ENCODE measurements at places on chromosomes 4 and X.

GRCh38 chr4:116374815-116375214 is 710.6 kb downstream of the TRAM1L1 start:
- no peak for DNase-seq

- DNase-seq, result no peak
Measured at GRCh38 chr4:189897667-189898066, 43.0 kb upstream of the FRG1 start.

GRCh38 chr4:27168783-27169182 is 308.1 kb downstream of the STIM2 start:
- no peak for DNase-seq

DNA sequence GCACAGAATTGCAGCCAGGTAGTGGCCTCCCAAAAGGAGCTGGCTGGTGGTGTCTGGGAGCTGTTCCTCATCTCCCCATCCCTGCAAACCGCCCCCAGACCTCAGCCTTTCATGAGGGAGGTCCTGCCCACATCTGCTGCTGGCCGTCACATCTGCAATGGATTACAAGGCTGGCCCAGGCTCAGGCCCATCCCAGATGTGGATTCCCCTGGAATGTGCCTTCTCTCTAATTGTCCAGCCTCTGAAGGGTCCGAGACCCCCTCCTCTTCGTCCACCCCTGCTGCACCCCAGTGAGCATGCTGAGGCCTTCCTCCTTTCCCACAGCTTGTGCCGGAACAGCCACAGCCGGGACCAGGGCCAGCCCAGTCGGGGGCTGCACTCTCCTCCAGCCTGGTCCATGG is 115.0 kb upstream of the NALF2 start:
- no peak for DNase-seq

- no peak for DNase-seq
Measured at GRCh38 chr4:82848706-82849105, 42.2 kb downstream of the SEC31A start.

DNA sequence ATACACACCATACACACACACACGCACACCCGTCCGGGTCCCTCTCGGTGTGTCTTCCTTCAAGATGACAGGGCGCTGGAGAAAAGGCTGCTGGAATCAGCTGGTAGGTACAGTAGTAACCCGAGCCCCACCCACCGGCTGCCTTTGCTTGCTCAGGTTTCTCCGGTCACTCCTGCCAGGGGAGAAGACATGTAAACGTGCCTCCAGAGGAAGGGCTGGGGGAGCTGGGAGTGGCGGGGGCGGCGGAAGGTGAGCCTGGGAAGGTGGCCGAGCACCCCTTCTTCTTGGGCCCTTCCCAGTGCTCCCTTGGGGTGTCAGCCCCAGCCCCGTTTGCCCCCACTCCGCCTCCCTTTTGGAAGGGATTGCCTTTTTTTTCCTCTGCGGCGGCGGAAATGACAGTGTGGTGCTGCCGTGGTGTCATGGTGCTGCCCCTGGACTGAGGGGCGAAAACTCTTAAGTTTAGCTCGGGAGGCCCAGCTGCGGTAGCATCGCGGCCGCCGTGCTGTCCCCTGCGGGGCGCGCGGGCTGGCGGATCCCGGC is at the start of gene MID2:
TSS of gene MID2 (plus strand) at position 169 of the 540 bp plus-strand sequence. CDS start 561 bp downstream, outside the sequence.
- no peak for DNase-seq

DNA sequence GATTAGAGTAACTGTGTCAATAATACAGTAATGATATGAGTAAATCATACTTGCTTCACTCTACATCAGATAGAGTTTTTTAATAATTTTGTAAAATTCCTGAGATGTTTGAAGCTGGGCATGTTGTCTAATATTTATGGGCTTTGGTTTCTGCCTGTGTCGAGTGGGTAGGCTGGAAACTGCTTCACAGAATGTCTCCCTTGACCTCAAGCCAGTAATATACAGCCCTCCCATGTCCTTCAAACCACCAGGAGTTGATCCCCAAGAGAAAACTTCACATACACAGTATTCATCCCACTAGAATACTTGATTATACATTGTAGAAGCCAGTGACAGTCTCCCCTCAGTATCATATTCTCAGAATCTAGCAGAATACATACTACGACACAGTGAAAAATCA is 284.8 kb upstream of the TENM3 start:
- no peak for DNase-seq

DNA sequence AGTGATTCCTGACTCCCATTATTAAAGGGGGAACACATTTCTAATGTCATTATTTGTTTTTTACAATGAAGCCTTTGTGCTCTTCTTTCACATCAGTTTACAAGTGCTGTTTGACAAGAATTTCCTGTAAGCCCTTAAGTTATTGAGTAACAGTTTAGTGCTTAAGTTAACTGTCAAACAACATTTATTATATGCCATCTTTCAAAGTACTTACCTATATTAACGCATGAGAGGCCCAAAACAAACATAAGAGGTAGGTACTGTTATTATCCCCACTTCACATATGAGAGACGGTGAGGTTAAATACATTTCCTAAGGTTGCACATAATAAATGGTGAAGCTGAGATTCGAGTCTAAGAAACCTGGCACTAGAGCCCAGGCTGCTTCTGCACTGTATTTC is 56.0 kb upstream of the MAGED1 start:
- DNase-seq, result no peak

GRCh38 chrX:47927212-47927611 is 76.6 kb downstream of the ZNF182 start:
- no peak for DNase-seq

DNA sequence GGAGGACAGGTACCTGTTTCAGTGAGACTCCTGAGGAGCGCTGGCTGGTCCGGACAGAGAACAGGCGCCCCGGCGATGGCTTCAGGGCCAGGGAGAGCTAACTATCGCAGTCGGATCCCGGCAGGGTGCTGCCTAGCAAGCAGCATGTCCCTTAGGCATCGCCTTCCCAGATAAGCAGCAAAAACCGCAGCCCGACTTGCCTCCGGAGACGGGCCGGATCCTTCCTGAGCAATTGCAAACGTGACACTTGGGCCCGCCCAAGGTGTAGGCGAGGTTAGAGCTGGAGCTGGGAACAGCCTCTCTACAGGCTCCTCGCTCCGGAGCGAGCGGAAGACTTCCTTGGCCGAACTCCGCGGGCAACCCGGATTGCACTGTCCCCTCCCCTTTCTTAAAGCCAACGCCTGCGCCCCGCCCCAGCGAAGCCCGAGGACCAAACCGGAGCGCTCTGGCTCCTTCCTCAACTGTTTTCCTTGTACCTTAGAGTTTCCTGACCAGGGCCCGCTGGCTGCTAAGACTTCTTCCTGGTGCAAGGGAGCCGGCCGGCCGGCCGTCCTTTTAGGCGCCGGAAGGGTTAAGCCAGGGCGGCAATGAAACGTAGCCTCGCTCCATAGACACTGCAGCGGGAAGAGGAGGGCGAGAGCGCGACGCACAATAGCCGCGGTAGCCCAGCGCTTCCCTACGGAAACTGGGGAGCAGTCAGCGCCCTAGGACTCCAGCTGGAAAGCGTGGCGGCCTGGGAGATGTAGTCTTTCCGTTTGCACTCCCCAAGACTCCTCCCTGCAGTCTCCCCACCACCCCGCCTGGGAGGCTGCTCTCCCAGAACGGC is at the start of gene OPHN1:
TSS of gene OPHN1 (minus strand) at position 341 of the 826 bp plus-strand sequence. CDS start 475 bp downstream, outside the sequence.
- DNase-seq, result peak; percentile 57

DNA sequence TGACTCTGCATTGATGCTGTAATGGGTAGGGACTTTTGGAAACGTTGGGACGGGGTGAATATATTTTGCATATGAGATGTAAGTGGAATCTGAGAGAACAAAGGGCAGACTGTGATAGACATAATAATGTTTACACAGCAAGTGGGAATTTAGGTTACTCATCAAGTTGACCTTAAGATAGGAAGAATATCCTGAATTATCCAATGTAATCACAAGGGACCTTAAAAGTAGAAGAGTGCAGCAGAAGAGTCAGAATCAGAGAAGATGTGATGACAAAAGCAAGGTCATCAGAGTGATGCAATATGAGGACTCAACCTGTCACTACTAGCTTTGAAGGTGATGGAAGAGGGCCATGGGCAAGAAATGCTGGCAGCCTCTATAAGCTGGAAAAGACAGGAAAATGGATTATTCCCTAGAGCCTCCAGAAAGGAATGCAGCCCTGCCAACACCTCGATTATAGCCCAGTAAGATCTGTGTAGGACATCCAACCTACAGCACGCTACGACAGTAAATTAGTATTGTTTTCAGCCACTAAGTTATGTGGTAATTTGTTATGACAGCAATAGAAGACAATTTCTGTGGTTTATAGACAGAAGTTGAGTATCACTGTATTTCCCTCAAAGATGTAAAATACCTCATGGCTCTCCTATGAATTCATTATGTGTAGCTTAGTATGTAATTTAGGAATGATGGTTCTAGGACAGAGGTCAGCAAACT is 26.4 kb downstream of the MORC4 start:
- DNase-seq, result no peak

GRCh38 chr4:67615119-67615518 is 56.6 kb downstream of the STAP1 start:
- no peak for DNase-seq

DNA sequence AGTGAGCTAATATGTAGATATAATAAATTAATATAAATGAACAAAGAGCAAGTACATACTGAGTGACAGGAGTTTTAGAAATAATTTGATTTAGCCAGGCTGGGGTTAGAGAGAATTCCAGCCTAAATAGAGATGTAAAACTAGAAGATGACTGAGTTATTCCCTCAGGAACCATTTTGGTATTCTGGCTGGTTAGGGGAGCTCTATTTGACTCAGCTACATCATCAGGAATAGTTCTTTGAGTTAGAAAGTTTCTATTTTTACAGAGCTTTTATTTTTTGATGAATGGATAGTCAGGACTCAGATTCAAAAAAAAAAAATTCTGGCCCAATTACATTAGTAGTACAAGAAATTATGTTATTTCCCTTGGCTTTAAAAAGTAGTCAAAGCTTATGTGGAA is 180.4 kb upstream of the MID1 start:
- DNase-seq, result no peak

- no peak for DNase-seq
Measured at GRCh38 chrX:102669526-102669925, 18.2 kb downstream of the GPRASP1 start.

- DNase-seq, result no peak
Measured at GRCh38 chr4:158936238-158936637, 166.6 kb upstream of the RAPGEF2 start.

- DNase-seq, result no peak
Measured at GRCh38 chr4:112289407-112290253, 3.9 kb upstream of the TIFA start.

DNA sequence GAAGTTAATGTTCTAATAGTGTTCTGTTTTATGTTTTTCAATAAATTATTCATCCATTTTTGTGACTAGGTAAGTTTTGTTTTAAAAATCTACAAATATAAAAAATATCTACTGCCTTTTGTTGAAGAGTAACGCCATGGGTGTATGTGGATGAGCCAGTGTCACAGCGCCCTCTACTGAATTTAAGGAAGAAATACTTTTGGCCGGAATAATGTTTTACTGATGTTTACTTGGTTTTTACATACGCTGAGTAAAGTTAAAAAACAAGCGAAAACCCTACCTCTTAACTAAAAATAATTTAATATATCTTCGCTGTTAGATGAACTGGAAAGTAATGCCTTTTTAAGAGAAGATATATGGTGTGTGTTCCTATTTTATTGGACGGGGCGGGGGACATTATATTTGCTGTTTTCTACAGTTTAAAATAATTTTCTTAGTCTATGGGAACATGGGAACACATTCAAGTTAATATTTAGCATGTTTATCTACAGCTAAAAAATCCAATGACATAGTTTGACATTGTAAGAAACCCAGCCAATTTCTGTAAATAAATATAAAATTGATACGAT is 86.1 kb downstream of the CPE start:
- DNase-seq, result no peak

Data from mesothelial cell of epicardium (in vitro differentiated cells).